IPS DF 19.7 (cell line): ENCODE measurements at places on chromosomes 16 and 17.

- no peak for DNase-seq
Observed at GRCh38 chr17:16417896-16418684, 2.7 kb downstream of the TRPV2 start.

DNA sequence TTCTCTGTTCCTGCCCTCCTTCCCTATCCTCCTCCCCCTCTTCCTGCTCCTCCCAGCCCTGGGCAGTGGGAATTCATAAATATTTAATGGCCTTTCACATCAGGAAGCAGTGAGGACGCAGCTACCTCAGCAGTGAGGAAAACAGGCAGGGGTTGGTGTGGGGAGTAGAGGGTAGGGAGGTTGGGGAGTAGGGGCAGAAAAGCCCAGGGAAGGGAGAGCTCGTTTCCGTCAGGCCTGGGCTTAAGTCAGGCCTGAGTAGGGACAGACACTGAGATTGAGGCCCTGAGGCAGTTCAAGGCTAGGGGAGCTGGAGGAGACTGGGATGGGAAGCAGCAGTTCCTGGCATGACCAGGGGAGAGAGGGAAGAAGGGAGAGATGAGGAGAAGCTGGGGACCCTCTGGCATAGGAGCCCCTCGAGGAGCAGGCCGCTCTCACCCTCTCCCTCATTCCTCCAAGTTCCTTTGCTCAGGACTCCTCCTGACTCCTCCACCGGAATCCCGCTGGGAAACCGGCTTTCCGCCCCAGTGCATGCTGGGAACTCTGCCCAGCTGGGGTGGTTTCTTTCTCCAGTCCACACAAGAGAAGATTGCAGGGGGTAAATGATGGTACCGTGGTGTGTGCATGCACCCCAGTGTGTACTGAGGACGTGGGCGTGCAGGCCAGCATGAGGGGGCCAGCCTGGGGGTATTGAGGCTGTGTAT lies 6.2 kb downstream of the SAMD14 start:
- DNase-seq = no peak

DNA sequence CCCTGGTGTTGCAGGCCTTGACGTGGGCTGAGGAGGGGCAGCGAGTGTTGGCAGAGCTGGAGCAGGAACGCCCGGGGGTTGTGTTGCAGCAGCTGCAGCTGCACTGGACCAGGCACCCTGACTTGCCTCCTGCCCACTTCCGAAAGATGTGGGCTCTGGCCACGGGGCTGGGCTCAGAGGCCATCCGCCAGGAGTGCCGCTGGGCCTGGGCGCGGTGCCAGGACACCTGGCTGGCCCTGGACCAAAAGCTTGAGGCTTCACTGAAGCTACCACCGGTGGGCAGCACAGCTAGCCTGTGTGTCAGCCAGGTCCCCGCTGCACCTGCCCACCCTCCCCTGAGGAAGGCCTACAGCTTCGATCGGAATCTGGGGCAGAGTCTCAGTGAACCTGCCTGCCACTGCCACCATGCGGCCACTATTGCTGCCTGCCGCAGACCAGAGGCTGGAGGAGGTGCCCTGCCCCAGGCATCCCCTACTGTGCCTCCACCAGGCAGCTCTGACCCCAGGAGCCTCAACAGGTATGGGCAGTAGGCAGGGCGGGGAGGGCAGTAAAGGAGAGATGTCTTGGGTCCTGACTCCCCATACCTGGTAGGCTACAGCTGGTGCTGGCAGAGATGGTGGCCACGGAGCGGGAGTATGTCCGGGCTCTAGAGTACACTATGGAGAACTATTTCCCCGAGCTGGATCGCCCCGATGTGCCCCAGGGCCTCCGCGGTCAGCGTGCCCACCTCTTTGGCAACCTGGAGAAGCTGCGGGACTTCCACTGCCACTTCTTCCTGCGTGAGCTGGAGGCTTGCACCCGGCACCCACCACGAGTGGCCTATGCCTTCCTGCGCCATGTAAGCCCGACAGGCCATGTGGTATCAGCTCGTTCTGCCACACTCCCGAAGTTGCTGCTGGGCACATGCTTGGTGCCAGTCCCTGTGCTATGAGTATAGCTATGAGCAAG lies 5.6 kb downstream of the PLEKHG4 start:
- peak; percentile 45 for DNase-seq

DNA sequence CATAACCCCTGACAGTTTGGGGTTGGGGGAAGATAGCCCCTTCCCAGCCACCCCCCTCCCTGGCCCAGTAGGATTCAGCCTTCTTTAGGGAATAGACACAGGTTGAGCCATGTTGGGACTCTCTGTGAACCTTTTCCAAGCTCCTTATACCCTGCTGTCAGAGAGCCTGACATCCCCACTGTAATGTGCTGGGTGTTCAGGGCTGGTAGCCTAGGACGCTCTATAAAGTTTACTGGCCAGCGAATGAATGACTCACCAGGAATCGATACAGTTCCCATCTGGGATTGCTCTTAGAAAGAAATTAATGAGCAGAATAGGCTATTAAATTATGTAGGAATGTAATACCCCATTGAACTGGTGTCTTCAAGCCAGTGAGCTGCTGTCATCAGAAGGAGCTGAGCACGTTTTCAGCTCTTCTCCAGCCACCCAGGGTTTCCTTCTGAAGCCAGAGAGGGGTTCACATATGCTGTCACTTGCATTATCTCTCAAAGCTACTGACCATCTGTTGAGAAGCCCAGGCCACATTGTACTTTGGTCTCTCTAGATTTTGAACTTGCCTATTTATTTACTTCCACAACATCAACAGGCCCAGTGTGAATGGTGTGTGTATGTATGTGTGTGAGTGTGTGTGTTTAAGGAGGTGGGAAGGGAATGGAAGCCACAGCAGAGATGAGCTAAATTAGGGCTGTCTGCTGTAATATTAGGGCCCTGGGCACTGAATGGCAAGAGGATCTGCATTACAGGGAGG lies 64.9 kb downstream of the SPACA3 start:
- DNase-seq = no peak

GRCh38 chr17:18141210-18141803 lies 32.8 kb downstream of the MYO15A start:
- DNase-seq = no peak

GRCh38 chr16:85303354-85303883 lies 191.1 kb upstream of the CIBAR2 start:
- no peak for DNase-seq

GRCh38 chr16:19911747-19912454 lies 27.3 kb upstream of the GPRC5B start:
- no peak for DNase-seq

- no peak for DNase-seq
Observed at GRCh38 chr17:40944531-40944930, 7.1 kb upstream of the KRT23 start.

- DNase-seq = no peak
Observed at GRCh38 chr16:81693744-81694303, 85.3 kb upstream of the PLCG2 start.

- no peak for DNase-seq
Observed at GRCh38 chr16:57781741-57782606, 20.3 kb downstream of the KIFC3 start.

GRCh38 chr16:25012525-25012991 lies 2.6 kb downstream of the ARHGAP17 start:
- no peak for DNase-seq

DNA sequence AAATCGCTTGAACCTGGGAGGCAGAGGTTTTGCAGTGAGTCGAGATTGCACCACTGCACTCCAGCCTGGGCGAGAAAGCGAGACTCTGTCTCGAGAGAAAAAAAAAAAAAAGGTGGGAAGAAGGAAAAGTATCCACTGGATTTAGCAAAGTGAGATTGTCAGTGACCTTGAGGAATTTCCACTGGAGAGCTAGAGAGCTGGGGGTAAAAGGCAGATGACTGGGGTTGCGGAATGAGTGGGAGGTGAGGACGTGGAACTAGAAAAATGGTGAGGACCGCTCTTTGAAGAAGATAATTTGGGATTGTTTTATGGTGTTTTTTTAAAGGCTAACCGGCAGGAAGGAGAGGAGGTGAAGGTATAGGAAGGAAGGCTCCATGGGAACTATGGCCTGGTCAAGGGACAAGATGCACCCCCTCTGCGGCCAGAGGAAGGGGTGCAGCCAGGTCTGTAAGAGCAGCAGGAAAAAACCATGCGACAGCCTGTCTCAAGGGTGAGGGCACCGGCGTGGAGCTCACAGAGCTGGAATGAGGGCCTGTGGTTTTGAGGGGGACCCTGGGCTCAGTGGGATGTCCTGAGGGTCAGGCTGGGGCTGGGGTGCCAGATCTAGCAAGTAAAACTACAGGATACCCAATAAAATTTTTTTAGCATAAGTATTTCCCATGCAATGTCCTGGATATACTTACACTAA lies 694 bp upstream of the MLST8 start:
- no peak for DNase-seq

DNA sequence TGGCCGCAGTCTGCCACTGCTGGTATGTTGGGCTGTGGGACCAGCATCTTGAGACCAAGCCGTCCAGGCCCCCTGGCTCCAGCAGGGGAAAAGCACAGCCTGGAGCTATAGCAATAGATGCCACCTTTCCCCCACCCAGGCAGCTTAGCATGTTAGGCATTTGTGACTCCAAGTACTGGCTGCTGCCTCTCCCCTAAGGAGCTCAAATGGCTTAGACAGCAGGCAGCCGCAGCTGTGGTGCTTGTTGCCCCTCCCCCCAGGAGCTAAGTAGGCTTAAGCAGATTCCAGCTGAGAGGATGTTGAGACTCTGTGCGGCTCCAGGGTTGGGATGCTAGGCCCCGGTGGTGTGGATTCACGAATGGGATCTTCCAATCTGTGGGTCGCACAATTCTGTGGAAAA lies 88.8 kb upstream of the ANKFN1 start:
- DNase-seq = peak; percentile 7

GRCh38 chr16:5446623-5447240 lies 349.1 kb upstream of the EEF2KMT start:
- DNase-seq = no peak

DNA sequence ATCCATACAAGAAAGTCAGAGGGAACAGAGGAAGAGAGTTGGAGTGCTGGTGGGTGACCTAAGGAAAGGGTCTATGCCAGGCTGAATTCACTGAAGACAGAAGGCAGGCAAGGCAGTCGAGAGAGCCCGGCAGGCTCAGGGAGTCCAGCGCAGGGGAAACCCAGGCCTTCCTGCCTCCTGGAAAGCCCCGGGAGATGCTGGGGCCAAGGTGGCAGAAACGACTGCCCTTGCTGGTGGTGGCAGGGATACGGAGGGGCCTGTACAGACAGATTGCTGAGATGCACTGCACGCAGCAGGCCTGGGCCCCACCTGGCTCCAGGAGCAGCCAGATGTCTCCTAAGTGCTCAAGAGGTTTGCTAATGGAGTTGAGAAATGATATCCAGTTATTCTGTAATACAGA lies 59.8 kb downstream of the GTF3C1 start:
- no peak for DNase-seq

DNA sequence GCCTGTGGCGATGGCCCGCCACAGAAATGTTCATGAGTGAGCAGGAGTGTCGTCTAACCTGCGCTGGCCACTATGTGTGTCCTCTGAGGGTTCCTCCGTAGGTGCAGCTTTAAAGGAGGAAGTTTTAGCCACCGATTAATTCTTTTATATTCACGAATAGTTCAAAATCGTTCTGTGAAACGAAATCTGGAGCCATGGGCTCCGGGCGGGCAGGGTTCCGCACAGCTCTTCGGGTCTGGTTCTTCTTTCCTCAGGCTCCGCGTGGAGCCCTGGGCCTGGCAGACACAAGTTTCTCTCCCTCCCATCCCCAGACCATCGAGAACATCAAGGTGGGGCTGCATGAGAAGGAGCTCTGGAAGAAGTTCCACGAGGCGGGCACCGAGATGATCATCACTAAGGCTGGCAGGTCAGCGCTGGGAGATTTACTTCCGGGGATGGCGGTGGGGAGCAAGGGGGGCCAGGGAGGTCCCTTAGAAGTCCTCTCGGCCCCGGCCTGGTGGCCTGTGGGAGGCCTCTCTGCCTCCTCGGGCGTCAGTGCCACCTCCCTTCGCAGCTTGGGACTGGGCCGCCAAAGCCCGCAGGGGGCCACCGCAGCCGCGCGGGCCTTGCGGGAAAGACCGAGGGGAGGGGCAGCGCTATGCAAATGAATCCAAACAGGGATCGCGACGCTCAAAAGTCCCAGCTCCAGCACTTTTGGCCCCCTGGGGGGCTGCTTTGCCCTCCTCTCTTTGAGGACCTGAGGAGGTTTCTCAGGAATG lies 5.2 kb downstream of the TBX4 start:
- no peak for DNase-seq

DNA sequence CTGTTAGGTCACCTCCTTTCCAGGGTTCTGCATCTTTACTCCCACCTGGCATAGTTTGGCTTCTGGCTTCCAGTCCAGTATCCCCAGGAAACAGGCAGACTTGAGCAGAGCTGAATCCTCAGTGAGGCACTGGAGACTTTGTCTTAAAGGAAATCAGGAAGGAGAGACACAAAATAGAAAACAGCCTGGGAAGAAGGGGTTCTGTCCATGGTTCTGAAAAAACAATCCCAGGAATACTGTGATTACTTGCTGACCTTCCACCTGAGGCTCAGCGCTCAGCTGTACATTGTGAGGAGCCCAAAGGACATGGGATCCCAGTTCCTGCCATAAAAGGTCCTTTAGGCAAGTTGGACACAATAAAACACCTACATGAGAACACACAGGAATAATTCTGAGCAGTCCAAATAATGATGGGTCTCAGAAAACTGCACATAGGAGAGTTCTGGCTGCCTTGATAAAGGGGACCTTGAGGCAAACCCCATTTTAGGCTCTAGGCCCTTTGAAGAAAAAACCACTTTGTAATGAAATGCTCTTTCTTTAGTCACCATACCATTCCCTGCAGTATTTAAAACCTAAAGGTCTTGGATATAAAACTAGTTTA lies 81.4 kb upstream of the CRHR1 start:
- no peak for DNase-seq

DNA sequence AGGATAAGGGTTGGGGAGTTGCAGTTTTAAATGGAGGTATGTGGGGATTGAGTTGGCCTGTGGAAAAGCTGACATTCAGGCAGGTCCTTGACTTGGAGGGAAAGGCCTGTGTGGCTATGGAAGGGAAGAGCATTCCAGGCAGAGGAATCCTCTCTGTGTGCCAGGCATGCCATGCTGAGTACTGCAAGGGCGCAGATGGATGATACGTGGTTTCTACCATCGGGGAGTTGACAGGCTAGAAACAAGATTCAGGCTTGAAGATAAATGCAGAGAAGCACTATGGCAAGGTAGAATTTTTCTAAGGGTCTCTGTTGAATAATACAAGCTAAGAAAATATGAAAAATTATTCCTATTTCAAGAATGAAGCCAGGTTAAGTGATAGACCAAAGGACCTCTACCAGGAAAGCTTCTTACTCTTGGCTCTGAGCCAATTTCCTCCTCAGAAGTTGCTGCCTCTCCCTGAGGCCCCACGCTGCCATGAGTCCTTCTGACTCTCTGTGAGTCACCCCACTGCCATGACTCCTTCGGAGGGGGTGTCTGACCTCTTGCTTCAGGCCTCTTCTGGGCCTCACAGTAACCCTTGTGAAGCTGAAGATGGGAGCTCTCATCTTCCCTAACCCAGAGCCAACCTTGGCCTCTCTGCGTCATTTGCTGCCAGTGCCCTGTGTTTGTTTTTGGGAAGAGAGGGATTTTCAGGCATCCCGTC lies 75.8 kb downstream of the WNT3 start:
- no peak for DNase-seq

GRCh38 chr17:1177016-1177700 lies 2.6 kb downstream of the ABR start:
- DNase-seq = no peak
